Activated gamma-delta T cell treated with Interleukin-2 at 50 U/mL for 16 hours (primary cell): ENCODE measurements at places on chromosomes 6 and 20.

DNA sequence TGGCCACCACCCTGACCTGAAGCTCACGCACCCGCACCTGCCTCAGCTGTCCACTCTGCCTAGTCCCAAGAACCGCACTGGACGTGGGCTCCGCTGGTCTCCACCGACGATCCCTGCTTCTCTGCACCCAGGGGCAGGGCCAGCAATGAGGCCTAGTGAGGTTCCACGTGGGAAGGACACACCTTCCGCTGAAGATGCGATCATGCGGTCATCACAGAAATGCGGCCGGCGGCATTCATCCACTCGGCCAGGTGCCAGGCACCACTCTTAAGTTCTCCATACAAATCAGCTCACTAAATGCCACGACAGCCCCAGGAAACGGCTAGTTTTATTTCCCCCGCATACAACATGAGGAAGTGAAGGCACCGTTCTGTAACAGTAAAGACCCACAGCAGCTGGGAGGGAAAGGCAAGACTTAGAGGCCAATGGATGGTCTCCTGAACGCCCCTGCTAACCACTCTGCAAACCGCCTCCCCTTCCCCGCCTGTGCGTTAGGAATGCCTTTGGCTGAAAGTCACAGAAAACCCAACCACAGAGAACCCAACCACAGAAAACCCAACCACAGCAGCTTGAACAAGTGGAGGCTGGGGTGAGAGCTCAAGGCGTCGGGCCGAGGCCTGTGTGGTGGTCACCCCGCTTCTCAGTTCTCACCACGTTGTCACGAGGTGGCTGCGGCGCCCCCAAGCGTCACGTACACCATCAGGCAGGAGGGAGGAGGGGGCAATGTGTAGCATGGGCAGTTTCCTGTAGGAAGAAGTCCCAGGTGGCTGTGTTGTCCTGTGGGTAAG is 204.4 kb downstream of the TAF4 start:
- DNase-seq: no peak

DNA sequence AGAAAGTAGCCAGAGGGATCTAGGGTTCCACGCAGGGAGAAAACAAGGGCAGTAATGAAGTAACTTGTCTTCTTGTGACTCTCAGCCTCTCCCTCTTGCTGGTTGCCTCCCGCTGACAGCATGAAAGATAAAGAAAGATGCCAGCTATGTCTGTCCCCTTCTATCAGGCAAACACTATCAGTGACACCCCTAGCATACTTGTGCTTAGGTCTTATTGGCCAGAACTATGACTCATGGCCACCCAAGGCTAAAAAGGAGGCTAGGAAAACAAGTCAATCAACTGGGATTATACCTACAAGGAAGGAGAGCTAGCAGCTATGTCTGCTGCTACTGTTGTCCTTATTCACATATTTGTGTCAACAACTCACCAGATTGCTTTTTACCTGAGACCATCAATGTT is 206.8 kb upstream of the SOX4 start:
- DNase-seq: no peak

GRCh38 chr20:47489448-47489872 is 12.2 kb upstream of the NCOA3 start:
- peak; percentile 22 for DNase-seq

DNA sequence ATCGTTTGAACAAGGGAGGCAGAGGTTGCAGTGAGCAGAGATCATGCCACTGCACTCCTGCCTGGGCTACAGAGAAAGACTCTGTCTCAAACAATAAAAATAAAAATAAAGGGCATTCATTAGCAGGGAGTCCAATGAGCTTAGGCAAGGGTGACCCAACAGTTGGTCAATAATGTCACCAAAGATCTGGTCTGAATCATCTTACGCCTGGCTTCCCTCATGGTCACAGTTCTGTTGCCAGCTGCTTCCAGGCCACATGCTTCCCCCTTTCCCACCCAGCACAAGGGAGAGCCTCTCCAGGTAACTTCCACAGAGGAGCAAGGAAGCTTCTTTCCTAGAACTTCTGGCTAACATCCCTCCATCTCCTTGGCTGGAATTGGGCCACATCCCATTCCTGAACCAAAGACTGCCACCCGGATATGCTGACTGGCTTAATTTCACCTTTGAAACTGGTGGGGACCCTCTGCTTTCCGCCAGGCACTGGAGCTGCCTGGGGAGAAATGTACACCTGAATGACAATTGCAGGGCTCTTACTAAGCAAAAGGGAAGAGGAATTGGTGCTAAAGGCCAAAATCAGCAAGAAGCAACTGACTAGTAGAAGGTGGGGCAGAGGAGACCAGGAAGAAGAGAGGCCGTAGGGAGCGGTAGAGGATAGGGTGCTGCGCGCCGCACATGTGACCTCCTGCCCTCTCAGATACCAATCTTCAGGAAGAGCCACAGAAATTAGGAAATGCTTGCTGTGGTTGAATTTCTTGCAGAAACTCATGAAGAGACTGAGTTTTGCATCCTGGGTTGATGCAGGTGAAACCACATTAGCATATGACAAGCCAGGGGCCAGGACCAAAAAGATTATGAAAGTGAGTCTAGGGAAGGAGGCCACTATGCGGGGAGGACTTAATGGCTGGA is 8.3 kb upstream of the SCML4 start:
- no peak for DNase-seq

- no peak for DNase-seq
Observed at GRCh38 chr6:132964101-132964867, 149.9 kb downstream of the RPS12 start.

DNA sequence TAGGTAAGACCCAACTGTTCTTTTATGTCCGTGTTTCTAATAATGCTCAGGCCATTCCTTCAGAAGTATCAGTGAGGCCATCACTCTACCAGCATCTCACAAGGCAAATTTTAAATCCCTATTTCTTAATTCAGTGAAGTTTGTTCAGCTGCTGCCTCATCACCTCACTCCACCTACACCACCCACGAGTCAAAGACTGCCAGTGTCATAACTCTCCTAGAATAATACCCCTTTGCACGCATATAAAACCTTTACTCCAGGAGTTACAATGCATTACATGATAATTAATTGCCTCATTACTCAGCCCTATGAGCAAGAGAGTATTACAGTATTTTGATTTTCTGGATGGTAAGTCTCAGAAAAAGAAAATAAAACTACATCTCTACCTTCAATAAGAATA is 793.6 kb downstream of the TFAP2A start:
- no peak for DNase-seq

- no peak for DNase-seq
Observed at GRCh38 chr20:48705240-48706115, 122.3 kb downstream of the PREX1 start.
